ENCODE measurements at places on chromosomes 1 and 21. TPM values are rescaled to one million over a fixed set of nuclear protein-coding genes. Genes with fewer than 3 reads are reported as not detected.

The ATP1A2 gene
- total RNA-seq, result 0.17 TPM

The NKAIN1 gene
- 0.95 TPM for total RNA-seq

The DIO1 gene
- total RNA-seq, result not detected

The PTPN14 gene
- total RNA-seq, result 12.1 TPM

The ANGPTL3 gene
- total RNA-seq, result not detected

The UTS2 gene
- total RNA-seq, result not detected

The ATP6V1G3 gene
- total RNA-seq, result not detected

The F11R gene
- 62.9 TPM for total RNA-seq

The PRKAA2 gene
- total RNA-seq, result 1.5 TPM

The ELAVL4 gene
- not detected for total RNA-seq

The COL18A1 gene
- 136 TPM for total RNA-seq

The BCAR3 gene
- total RNA-seq, result 87.8 TPM

The LCE1B gene
- total RNA-seq, result not detected

The LENEP gene
- not detected for total RNA-seq

Data from A549 treated with AZD2906 at 1 μM for 4 hours (cell line).